Stimulated activated CD4-positive, alpha-beta T cell treated with anti-CD3 and anti-CD28 coated beads, Interleukin-2, amount 100 ng/mL, for 4 hours (primary cell): ENCODE measurements at places on chromosomes 7 and 10.
A peak's percentile ranks its signal among the peaks of the same experiment; 100 is the strongest.

GRCh38 chr10:70106958-70107791, 25.4 kb downstream of the AIFM2 start:
- DNase-seq: no peak

DNA sequence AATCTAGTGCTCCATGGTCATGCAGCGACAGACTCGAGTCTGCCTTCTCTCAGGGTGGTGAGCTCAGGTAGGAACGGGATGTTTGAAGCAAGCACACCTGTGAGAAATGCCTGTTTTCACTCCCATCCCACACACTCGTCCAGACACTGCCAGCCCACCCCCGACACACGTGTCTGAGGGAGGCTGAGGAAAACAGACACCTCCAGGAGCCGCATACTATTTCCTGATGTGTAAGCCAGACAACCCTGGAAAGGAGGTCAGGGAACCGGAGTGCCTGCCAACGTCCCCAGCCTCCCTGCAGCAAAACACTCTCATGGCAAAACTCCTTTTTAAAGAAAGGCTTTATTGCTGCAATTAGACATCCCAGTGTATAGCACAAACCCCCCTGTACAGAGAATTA, 80.2 kb downstream of the ALOX5 start:
- DNase-seq: no peak

DNA sequence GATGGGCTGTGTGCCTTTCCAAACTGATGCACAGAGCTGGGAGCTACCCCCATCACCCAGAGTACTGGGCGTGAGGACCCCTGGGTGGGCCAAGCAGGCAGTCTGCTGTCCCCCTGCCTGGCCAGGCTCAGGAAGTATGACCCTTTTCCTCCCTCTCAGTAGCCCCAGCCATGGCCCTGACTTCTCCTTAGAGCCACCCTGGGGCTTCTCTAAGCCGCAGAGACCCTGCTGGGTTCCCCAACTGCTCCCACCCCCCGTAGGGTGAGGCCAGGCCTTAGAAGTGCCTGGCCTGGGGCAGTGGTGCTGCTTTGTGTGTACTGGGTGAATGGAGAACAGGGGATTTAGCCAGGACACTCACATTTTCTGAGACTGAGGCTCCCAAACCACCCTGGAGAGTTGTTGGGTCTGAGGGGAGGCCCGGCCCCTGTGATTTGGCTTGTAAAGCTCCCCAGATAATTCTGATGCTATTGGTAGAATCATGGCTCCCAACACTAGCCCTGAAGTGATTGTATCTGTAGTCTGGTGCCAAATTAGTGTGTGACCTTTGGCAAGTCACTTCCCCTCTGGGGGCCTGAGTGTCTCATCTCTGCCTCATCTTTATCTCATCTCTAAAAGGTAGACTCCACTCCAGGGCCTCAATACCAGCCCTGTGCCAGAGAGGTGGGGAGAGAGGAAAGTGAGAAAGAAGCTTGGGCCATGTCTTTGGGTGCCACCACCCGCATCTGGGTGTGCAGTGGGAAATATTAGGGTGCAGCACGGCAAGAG, 99.7 kb upstream of the PPIF start:
- DNase-seq: no peak

DNA sequence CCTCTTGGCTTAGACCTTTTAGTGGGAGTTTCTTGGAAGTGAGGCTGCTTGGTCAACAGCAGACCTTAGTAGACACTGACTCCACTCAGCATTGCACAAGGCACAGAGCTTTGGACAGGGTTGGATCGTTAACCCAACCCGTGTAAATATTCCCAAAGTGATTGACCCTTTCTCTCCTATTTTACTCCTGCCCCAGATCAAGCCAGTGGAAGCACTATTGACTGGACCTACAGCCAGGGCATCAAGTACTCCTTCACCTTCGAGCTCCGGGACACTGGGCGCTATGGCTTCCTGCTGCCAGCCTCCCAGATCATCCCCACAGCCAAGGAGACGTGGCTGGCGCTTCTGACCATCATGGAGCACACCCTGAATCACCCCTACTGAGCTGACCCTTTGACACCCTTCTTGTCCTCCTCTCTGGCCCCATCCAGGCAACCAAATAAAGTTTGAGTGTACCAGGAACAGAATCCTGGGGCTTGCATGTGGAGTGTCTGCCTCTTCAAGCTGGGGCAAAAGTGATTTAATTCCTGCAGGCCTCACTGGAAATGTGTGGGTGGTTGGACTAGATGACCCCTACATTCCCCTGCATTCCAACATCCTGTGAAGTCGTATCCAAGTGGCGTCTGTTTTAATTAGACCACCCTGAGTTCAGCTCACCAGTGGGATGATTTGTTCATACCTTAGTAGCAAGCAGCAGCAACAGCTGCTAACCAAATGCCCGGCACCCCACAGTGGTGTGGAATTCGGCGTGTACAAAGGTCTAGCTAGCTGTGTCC, 7.5 kb downstream of the CPA1 start:
- DNase-seq: no peak

DNA sequence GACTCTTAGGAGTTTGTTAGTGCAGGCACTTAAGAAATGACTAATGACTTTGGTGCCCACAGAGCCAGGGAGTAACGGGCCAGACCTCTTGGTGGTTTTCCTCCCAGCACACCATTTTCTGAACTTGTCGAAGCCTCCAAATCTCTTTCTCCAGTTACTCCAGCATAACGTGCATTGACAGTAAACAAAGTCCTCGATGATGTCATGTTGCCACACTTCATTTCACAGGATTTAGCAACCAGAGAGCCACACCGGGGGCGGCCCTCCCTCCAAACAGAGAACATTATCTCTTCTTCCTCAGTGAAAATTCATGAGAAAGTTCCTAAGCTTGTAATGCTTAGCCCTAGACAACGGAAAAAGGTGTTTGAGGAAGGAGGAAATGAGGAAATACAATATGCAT, 4.0 kb upstream of the SVOPL start:
- no peak for DNase-seq

DNA sequence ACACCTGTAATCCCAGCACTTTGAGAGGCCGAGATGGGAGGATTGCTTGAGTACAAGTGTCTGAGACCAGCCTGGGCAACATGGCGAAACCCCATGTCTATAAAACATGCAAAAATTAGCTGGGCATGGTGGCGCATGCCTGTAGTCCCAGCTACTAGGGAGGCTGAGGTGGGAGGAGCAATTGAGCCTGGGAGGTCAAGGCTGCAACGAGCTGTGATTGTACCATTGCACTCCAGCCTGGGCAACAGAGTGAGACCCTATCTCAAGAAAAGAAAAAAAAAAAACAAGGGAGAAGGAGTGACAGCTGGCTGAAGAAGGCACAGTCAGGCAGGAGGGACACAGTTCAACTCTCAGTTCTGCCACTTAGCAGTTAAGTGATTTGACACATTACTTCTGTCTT, 26.4 kb upstream of the ZCCHC24 start:
- DNase-seq: no peak

- DNase-seq: no peak
These were observed 16.5 kb downstream of the MYPN start for GRCh38 chr10:68125772-68126171.

DNA sequence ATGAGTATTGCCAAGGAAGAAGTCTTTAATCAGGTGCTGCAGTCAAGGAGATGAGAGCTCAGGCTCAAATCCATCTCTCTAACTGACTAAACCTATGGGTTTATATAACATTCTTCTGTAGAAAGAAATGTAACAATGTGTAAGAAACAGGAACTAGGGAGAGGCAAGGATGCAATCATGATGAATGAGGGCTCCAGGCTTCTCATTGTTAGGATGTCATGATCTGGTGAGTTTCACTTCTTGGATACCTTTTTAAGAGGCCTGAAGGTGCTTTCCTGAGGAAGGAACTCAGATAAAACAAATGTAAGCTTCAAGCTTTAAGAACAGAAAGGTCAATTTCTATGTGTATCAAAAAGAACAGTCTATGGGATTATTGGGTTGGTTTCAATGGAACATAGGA, 30.8 kb upstream of the SCIN start:
- no peak for DNase-seq

DNA sequence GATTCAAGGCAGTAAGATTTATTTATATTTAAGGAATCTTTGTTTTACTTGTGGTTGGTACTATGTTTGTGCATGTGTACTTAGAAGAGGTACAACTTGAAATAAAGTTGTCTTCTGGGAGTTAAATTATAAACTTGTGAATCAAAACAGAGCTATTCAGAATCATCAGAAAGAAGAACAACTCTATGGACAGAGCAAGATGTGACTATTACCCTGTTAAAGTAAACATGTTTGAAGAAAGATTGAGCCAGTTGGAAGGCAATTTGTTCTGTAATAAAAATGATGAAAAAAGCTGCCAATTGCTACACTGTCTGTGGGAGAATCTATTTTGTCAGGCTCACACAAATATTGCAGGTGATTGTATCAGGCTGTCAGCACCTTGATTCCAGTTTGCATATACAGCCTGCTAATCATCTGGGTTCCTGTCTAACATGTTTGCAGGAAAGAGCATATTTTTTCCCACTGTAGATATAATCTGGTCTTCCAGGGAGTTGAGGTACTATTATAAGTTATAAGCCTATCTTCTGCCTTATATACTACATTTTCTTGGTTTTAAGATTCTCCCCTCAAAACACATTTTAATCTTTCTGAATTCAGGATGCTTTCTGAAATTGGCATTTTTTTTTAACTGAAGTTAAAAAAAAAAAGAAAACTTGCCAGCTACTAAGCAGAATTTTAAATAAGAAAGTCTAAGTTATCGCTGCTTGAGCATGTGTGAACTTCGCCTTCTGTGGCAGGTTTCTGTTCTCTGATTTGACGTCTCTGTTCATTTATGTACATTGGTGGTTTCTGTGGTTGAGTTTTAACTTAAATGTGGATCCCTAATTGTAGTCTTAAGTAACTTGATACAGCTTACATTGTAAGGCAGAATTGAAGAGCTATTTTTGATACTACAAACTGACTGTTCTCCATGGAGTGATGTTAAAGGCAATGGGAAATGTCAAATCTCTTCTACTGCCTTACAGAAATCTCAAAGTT, 46.0 kb downstream of the ZNRF2 start:
- DNase-seq: no peak

GRCh38 chr10:52566471-52567246, 205.9 kb downstream of the MBL2 start:
- no peak for DNase-seq

DNA sequence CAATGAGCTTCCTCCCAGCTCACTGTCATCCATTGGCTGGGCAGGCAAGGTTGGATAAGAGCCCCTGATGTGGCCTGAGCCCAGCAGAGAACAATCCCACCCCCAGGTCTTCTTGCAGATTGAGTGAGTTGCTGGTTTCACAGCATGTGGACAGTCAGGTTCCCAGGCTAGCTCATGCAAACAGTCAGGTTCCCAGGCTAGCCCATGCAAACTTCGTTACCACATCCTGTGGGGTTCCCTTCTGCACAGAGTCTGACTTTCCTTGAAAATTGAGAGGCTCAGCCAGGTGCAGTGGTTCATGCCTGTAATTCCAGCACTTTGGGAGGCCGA, 67.1 kb downstream of the TMEM130 start:
- no peak for DNase-seq

DNA sequence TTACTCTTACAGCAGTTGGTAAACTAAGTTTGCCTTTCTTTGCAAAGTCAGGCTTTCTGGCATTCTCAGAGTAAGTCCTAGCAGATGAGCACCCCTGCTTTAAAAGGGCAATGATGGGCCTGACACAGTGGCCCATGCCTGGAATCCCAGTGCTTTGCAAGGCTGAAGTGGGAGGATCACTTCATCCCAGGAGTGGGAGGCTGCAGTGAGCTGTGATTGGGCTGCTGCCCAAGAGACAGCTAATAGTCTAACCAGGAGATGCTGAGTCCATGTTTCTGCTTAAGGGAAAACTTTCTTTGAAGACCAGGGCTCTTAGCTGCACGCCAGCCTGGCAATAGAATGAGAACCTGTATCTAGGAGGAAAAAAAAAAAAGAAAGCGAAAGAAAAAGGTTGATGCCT, 100.2 kb upstream of the MPP7 start:
- DNase-seq: no peak

GRCh38 chr7:98126311-98127142, 19.9 kb downstream of the LMTK2 start:
- DNase-seq: no peak

DNA sequence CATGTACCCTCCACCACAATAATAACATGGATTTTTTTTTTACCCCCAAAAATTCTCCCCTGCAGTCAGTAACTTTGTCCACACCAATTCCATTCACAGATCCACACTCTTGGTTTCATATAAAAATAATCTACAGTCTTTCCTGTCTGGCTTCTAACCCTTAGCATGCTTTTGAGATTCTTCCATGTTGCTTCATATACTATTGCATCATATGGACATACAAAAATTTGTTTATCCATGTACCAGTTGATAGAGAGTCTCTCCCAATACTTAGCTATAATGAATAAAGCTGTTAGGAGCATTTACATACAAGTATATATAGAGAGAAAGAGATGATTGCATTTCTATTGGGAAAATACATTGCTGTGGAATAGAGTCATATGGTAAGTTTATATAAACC, 575.0 kb downstream of the XPNPEP1 start:
- DNase-seq: no peak

GRCh38 chr10:16891375-16892313, 74.4 kb upstream of the RSU1 start:
- peak; percentile 49 for DNase-seq

- peak; percentile 42 for DNase-seq
These were observed 815 bp downstream of the CCSER2 start for GRCh38 chr10:84329196-84329611.

GRCh38 chr10:27695706-27696105, 49.9 kb downstream of the MKX start:
- DNase-seq: no peak

DNA sequence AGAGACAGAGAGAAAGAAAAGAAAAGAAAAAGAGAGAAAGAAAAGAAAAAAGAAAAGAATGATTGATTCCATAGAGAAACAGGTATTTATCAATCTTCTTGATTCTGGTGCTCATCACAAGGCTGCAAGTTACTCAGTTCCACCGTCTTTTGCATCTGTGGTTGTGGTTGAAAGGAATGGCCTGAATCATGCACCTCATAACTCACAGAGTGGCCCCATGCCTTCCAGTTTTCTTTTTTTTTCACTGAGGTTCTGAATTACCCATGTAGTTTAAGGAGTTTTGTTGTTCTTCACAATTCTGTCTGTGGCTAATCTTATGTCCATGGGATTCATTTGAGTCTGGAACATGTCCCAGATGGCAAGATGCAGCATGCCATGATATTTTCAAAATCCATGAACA, 156.0 kb downstream of the ZNF33B start:
- no peak for DNase-seq

GRCh38 chr10:12448729-12449391, 99.5 kb downstream of the CAMK1D start:
- peak; percentile 66 for DNase-seq
